SHP77 treated with DMSO at 0.1 percent for 48 hours (cell line): ENCODE measurements at places on chromosomes 16 and 17.

DNA sequence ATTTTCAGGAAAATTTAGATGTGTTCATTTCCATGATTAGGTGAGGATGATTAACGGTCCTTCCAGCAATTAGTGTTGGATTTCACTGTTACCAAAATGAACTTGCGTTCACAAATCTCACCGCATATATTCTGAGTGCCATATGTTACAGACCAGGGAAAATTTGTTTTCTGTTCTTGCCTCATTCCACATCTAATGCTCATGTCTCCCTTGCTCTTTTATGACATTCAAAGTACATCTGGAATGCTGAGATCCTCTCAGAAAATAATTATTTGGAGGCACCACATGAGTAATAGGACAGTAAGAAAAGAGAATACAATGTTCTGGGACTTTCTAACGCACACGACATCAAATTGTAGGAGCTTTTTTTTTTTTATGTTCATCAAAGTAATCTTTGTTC lies 406.5 kb downstream of the SHISA9 start:
- DNase-seq = no peak

- DNase-seq = no peak
Measured at GRCh38 chr17:27218041-27218440, 75.9 kb upstream of the WSB1 start.

- DNase-seq = no peak
Measured at GRCh38 chr17:13302983-13303382, 285.2 kb upstream of the ELAC2 start.

- DNase-seq = no peak
Measured at GRCh38 chr16:57307365-57307764, 22.9 kb upstream of the PLLP start.

DNA sequence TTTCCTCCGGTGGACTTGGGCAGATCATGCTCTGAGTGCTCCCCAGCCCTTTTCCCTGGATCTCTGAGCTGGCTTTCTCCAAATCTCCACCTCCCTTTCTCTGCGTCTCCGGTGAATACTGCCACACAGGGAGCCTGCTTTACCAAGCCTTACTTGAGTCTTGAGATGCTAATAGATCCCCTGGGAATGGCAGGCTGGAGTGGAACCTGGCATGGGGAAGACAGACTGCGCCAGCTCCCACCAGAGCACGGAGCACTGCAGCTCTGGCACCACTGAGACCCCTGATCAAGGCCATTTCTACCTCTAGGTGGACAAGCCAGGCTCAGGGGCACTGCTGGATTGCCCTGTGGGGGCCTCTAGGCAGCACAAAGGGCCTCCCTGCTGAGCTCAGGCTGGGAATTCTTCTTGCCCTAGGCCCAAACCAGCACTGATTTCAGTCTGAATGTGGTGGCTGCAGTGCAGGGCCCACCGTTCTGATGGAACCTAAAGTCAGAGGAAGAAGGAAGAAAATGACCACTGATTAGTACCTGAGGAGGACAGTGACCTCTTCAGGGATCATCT lies 74.3 kb upstream of the CRHR1 start:
- no peak for DNase-seq

GRCh38 chr17:17401271-17401781 lies 75.5 kb upstream of the MED9 start:
- peak; percentile 80 for DNase-seq

- DNase-seq = no peak
Measured at GRCh38 chr16:73131156-73131862, 83.4 kb upstream of the ZFHX3 start.

DNA sequence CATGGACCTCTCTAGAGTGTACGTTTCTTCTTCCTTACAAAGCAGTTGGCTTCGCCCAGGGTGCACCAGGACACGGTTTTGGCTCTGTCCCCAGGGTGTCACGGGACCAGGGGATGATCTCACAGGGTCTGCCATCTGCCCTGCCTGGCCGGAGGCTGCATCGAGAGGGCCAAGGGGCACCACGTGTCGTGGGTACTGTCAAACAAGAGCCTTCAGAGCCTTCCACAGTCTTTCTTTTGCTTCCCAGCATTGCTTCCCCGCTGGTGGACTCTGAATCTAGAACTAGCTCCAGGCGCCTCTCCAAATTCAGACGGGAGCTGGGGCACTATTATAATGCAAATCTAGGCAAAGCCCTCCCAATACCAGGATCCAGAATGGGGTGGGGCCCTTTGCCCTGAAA lies 47.9 kb downstream of the MAPT start:
- DNase-seq = peak; percentile 78

DNA sequence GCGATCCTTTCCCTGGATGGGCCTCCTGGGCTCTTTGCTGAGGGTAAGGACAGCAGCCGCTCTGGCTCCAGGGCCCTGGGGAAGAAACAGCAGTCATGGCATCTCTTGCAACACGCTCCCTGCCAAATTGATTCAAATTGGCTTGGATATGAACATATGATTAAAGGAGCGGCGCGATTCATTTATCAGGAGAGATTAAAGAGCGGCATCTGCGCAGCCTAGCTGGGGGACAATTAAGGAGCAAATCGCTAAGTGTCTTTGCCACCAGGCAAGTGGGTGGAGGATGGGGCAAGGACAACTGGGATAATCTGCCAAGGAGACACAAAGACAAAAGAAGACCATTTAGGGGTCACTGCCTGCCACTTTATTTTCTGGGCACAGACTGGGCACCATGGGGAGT lies 27.8 kb downstream of the PIPOX start:
- no peak for DNase-seq

DNA sequence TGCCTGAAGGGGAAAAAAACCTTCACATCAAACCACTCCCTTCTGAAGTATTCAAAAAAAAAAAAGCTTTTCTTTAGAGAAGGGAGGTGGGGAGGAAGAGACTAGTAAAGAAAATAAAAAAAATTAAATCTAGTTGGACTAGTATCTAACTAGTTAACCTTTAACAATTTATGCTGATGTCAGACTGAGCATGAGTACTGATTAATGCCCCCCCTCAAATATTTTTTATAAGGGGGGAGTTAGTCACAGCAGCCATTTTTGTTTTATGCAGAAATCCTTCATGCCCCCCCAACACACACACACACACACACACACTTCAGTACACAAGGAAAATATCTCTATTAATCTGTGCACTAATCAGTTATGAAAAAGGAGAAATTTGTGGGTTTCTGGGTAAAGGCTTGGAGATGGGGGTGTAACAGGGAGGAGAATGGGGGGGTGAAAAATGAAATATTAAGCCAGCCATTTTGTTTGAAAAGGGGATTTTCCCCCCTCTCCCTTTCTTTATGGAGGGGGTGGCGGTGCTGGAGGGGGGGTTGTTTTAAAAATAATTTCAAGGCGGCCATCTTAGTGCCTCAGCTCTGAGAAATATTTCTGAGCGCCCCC lies 4.7 kb upstream of the CHD3 start:
- peak; percentile 45 for DNase-seq

GRCh38 chr16:57887711-57888110 lies 83.2 kb downstream of the CNGB1 start:
- DNase-seq = no peak

GRCh38 chr16:75494184-75494583 lies 1.1 kb downstream of the CHST6 start:
- no peak for DNase-seq

- DNase-seq = no peak
Measured at GRCh38 chr17:48598736-48599135, 5.2 kb upstream of the HOXB5 start.

DNA sequence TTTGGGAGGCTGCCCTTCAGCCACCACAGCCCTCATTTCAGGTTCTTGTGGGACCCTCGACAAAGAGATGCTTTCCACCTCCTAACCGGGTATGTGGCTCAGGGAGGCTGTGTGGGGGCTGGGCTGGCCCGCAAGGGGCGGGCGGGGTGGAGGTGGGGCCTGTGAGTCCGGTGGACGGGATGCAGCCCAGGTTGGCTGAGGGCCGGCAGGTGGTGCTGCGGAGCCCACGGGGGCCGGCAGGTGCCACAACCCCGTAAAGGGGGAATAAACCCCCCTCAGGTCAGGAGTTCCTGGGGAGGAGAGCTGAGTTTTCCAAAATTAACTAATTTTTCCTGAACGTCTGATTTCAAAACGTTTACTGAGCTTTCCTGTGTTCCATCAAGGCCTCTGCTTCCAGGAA lies 4.9 kb upstream of the CIAO3 start:
- DNase-seq = no peak

DNA sequence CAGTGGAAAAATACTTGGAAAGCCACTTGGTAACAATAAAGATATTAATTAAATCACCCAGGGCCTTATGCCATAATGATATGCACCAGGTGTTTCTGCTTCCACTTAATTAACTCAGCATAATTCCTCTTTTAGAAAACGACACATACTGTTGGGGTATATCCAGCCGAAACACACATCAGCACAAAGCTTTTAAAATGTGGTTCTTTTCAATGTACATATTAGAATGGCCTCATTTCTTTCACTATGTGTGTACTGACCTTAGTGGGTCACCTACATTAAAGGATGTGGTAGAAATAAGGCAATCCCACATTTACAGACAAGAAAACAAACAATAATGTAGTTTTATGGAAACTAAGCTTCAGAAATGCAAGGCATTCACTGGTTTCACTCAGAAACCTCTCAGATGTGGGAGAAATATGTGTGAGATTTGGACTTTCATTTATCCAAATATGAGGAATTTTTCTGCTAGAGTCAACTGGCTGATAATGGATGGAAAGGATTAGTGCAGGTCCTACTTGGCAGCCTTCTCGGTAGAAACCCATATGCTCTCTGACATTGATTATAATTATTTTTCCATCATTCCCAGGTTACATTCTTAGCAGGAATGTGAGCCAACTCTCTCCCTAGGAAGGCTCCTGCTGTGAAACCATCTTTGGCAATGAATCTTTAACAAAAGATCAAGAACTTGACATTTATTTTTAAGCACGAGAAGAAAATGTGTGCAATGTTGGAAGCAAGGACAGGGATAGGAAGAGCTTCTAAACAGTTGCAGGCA lies 66.7 kb upstream of the DHX40 start:
- DNase-seq = no peak

GRCh38 chr17:76254275-76254674 lies 10.9 kb upstream of the UBALD2 start:
- DNase-seq = no peak

- peak; percentile 48 for DNase-seq
Measured at GRCh38 chr17:76000016-76000754, 470 bp upstream of the CDK3 start.

DNA sequence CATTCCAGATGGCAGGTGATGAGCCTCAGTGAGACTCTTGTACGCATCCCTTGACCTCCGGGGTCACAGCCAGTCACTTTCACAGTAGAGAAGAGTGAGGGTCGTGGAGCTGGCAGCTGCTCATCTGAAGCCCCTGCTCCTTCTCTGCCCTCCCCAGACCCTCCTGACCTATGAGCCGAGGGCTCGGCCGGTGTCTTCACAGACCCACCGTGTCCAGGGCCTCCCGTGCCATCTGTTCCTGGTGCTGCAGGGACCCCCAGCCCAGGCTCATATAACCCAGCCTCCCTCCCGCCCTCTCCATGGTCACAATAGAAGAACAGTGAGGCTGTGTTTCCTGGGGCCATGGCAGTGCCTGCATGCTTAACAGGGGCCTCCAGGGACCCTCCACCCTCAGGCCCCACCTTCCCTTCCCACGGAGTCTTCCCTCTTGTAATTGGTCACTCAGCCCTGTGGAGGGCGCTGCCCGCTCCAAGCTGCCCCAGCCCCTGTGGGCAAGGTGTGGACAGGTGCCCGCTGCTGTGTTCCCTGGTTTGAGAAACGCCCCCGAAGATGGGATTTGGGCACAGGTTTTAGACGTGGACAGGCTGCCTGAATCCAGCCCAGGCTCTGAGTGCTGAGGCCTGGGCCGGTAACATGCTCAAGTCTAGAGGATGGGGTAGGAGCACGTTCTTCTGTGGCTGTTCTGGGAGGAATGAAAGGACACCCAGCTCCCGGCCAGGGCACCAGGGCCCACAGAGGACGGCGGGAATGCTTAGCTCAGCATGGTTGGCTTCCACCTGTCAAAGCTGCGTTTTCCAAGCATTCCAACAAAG lies 38.7 kb downstream of the ACSF3 start:
- DNase-seq = no peak

DNA sequence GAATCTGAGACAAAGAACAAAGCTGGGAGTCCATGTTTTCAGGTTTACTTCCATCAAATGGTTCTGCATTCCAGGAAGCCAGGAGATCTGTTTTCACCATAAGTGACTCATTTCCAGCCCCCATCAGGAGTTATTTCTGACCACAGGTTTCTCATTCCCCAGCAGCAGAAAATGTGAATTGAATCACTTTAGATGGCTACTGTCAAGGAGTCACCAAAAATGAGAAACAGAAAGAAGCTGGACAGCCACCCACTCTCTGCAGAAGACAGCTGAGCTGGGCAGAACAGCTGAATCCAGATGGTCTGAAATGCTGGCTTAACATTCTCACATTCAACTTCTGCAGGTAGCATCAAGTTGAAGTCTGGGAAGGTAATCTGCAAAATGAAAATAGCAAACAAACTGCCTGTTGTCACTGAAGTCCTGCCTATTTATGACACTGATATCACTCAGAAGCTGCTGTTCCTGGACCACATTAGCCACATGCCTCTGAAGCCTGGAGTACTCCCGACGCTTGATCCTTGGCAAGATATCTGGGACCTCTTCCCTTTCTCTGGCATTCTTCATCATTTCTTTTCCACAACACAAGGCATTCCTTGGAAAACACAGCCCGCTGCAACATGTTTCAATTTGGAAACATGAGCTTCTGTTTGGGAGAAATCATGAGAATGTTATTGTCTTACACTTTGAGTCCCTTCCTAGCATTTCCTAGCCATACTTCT lies 15.3 kb downstream of the CCL11 start:
- DNase-seq = no peak

DNA sequence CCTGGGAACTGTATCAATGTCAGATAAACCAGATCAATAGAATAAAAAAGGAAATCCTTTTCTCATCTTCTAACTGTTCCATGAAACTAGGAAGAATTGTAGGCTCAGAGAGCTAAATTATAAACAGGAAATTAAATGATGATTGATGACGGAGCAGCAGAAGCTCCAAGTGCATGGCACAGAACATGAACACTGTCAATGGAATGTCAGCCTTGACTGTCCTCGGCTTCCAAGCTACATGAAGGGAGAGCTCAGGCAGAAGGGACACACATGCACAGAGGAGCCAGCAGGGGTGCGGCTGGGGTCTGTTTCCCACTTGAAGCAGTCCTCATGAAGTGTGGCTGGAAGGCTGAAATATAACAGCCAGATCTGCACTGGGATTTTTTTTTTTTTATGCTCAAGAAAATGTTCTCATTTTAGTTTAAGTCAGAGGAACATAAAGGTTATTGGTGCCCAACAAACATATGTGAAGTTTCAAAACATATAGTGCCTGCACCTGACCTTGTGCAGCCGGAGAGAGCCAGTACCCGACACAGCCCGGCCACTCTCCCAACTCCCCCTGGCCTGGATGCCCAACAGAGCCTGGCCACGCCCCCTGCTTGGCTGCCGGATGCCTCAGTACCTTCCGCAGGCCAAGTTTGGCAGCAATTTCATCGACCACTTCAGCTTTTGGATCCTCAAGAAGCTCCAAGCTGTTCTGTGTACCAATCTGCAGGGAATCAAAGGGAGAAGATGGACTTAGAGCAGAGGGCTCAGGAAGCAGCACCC lies 37.0 kb downstream of the NPLOC4 start:
- no peak for DNase-seq

- no peak for DNase-seq
Measured at GRCh38 chr16:25679511-25679910, 12.2 kb upstream of the HS3ST4 start.

GRCh38 chr17:73639322-73639721 lies 4.9 kb downstream of the SDK2 start:
- DNase-seq = no peak

GRCh38 chr17:63337579-63337978 lies 108.5 kb downstream of the CYB561 start:
- no peak for DNase-seq
